Fibroblast of skin of back (primary cell): ENCODE measurements at places on chromosomes 5 and 9.
A peak's percentile ranks its signal among the peaks of the same experiment; 100 is the strongest.

DNA sequence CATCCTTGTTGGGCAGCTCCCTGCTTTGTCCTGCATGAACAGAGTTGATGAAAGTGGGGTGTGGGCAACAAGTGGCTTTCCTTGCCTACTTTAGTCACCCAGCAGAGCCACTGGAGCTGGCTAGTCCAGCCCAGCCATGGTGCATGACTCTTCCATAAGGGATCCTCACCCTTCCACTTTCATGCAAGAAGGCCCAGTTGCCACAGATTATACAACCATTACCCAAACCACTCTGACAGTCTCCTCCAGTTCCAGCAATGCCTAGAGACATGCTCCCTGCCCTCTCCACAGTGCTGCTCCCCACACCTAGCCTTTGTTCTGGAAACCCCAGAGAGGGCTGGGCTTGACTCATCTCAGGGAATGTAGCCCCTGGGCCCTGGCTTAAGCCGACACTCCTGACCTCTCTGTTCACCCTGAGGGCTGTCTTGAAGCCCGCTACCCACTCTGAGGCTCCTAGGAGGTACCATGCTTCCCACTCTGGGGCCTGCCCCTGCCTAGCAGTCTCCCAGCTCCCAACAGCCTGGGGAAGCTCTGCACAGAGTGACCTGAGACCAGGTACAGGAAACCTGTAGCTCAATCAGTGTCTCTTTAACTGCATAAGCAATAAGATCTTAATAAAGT, 3.9 kb downstream of the SLC35A4 start:
- no peak for DNase-seq

DNA sequence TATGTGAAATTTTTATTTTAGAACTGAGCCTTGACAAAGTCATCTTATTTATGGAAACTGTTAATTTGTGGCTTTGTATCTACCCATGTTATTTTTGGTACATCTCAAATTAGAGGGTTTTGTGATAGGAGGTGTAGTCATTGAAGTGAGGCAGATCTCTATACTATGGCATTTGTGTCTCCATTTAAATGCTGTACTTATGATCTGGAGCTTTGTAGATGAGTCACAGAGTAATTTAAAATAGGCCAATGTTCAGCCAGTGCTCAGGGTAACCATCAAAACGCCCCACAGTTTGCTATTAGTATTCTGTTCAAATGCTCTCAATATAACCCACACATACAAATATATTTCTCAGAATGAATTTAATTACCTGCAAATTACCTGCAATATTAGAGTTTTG, 351.5 kb upstream of the KLF9 start:
- no peak for DNase-seq

DNA sequence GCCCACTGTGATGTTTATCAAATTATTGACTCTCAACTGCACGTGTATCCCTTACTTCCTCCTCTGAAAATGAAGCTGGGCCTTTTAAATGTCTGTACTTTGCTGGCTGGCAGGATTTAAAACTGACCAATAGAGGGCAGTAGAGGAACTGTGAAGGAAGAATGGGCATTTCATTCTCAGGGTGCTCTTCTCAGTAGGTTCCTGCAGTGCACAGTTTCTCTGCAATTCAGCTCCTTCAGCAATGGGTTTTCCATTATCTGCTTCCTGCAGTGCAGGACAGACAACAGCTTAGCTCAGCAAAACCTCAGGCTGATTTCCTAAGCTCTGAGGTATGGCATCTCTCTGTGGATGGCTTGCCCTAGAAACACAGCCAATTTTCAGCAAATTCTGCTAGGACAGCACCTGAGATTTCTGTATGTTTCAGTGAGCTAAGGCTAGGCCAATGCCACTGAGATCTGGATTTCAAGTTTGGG, 298.4 kb upstream of the PRDM9 start:
- peak; percentile 19 for DNase-seq

GRCh38 chr5:9112520-9113291, 433.2 kb downstream of the SEMA5A start:
- no peak for DNase-seq

DNA sequence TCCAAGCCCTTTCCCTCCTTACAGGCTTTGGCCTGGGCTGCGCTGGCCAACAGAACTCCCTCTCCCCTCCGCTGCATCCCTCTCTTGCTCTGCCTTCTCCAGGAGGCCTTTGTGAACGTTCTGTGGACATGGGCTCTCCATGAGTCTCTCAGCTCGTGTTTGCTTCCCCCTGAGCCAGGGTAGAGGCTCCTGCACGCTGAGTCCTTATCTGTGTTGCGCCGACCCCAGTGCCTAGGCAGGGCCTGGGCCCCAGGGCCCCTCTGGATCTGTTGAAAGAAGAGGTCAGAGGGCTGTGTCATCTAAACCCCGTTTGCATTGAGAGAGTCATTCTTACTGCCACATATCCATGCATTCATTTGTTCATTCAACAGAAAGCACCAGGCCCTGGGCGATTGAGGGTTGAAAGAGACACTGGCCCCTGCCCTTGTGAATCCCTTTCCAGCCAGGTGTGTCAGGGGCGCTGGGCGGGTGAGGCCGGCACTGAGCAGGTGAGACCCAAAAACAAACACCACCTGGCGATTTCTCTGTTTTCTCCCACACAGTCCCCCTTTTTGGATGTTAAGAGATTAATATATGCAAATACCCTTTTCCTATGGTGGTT, 111.2 kb upstream of the IER5L start:
- no peak for DNase-seq

DNA sequence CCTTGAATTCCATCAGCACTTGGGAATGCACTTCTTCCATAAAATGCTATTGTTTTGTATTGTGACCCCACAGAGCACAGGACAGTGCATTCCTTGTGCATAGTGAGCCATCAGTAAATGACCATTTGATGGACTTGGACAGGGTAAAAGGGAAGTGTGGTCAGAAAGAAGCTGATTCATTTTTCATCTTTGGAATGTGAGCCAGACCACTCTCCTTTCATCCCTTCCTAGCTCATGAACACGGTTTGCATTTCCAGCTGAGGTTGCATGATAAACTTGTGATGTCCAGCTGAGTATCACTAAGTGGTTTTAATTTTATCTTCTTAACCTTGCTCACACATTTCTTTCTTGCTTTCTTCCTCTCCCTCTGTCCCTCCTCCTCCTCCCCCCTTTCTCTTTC, 101.3 kb downstream of the NUDT12 start:
- peak; percentile 70 for DNase-seq
